Left ventricle myocardium inferior (tissue), 1 donor: ENCODE measurements at places on chromosomes 3 and 15. TPM values are rescaled to one million over a fixed set of nuclear protein-coding genes. Genes with fewer than 3 reads are reported as not detected.

GRCh38 chr3:14617508-14618023, 34.0 kb upstream of the CCDC174 start:
- no peaks in the 10 kb centered on the region for H3K36me3 ChIP-seq
- no peak for DNase-seq
- peaks cover 53% of the 10 kb centered on the region for H3K27me3 ChIP-seq

Gene LEO1
- total RNA-seq: 9.7 TPM

Gene INSYN1
- total RNA-seq: 121 TPM

DNA sequence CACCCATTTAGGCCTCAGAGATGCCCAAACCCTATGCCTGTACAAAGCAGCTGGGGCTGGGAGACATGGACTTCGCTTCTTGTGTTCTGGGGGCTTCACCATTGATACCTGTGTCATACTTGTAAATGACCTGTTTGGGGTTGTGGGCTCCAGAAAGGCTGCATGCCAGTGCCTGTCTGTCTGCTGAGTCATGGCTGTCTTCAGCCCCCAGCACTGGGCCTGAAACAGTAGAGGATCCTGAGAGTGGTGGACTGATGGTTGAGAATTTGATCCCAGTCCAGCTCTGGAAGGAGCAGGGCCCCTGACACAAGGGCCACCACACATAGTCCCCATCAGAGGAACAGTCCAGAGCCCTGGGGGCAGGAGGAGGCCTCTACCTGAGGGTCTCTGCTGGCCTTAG, 24.6 kb upstream of the APEH start:
- H3K27ac ChIP-seq: no peak overlapping the region
- H3K36me3 ChIP-seq: no peaks in the 10 kb centered on the region
- H3K4me3 ChIP-seq: no peak overlapping the region
- peaks cover 28% of the 10 kb centered on the region for H3K4me1 ChIP-seq

Gene CCDC54
- total RNA-seq: not detected

Gene ATP13A4
- 0.52 TPM for total RNA-seq

DNA sequence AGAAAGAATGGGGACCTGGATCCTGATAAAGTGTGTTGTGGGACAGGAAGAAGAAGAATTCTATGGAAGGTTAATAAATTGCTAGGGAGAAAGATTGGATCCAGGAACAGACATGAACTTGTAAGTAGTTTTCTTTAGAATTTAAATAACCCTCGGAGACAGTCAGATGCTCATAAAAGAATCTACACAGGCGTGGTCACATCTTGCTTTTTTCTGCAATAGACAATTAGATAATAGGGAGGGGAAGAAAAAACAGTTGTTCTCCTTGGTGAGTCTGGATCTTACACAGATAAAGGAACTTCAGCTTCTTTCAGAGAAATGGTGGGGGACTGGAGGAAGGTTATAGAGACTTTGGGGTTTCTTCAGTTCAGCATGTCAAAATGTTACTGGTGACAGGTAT, 232.6 kb downstream of the ALCAM start:
- no peak for DNase-seq
- H3K4me1 ChIP-seq: no peaks in the 10 kb centered on the region
- H3K36me3 ChIP-seq: no peaks in the 10 kb centered on the region
- no peaks in the 10 kb centered on the region for H3K27me3 ChIP-seq
- no peak overlapping the region for H3K27ac ChIP-seq
- H3K4me3 ChIP-seq: no peak overlapping the region

DNA sequence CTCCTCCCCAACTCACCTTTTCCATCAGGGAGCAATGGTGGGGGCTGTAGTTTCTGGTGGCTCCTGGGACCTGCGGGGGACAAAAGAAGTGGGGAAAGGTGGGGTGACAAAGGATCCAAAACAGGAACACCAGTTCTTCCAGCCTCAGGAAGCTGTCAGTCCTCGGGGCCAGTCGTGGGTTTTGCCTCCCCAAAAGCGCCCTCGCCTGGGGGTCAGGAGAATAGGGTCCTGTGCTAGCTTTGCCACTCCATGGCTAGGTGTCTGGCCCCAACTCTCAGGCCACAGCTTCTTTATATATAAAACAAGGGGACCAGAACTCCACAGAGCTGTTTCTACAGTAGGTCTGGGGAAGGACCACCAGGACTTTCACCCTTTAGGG, 4.0 kb downstream of the CCDC9B start:
- peaks cover 22% of the 10 kb centered on the region for H3K36me3 ChIP-seq
- H3K27ac ChIP-seq: peak overlapping the region; percentile 99
- no peak overlapping the region for H3K4me3 ChIP-seq
- H3K27me3 ChIP-seq: no peaks in the 10 kb centered on the region

GRCh38 chr3:84265768-84266167, 693.0 kb upstream of the CADM2 start:
- H3K27ac ChIP-seq: no peak overlapping the region
- no peaks in the 10 kb centered on the region for H3K36me3 ChIP-seq
- H3K27me3 ChIP-seq: no peaks in the 10 kb centered on the region
- no peaks in the 10 kb centered on the region for H3K4me1 ChIP-seq
- H3K4me3 ChIP-seq: no peak overlapping the region

GRCh38 chr3:12662593-12663400, 1.1 kb downstream of the RAF1 start:
- H3K27me3 ChIP-seq: no peaks in the 10 kb centered on the region
- peak overlapping the region; percentile 98 for H3K27ac ChIP-seq
- peak overlapping the region; percentile 85 for H3K4me3 ChIP-seq
- peaks cover 68% of the 10 kb centered on the region for H3K4me1 ChIP-seq
- DNase-seq: peak; percentile 34

DNA sequence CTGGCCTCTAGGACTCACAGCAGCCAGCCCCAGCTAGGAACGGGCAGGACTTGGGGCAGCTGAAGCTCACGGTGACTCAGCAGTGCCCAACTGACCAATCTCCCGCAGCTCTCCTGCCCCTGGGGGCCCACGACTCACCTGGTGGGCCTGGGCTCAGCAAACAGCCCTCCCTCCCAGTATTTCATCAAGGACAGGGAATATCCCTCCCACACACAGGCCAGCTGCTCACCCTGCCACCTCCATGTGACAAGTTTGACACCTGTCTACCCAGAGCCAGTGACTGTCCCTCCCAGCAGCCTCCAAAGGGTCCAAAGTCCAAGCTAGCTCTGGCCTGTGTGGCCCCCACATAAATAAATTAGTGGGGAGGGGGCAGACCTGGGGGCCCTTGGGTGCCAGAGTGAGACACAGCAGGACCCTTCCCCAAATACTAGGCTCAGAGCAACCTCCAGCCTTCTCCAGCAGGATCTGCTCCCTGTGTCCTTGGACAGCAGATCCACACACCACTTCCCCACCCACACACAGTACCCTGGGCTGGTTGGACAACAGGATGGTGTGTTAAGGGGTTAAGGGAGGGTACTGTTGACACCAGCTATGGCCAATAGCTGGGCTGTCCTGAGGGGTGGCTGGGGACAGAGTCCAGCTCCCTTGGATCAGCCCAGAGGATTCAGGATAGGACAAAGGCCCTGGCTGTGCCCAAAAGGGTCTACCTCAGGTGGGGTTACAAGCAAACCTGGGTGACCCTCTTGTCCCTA, 4.3 kb downstream of the GNAT1 start:
- H3K36me3 ChIP-seq: no peaks in the 10 kb centered on the region
- H3K4me3 ChIP-seq: no peak overlapping the region
- H3K4me1 ChIP-seq: peaks cover 23% of the 10 kb centered on the region
- H3K27ac ChIP-seq: no peak overlapping the region
- H3K27me3 ChIP-seq: peaks cover 76% of the 10 kb centered on the region

Gene GLDN
- total RNA-seq: 4.8 TPM

GRCh38 chr15:60396958-60397771, 621 bp downstream of the ANXA2 start:
- H3K36me3 ChIP-seq: peaks cover 17% of the 10 kb centered on the region
- H3K4me1 ChIP-seq: peaks cover 68% of the 10 kb centered on the region
- H3K27ac ChIP-seq: peak overlapping the region; percentile 99
- DNase-seq: peak; percentile 79

DNA sequence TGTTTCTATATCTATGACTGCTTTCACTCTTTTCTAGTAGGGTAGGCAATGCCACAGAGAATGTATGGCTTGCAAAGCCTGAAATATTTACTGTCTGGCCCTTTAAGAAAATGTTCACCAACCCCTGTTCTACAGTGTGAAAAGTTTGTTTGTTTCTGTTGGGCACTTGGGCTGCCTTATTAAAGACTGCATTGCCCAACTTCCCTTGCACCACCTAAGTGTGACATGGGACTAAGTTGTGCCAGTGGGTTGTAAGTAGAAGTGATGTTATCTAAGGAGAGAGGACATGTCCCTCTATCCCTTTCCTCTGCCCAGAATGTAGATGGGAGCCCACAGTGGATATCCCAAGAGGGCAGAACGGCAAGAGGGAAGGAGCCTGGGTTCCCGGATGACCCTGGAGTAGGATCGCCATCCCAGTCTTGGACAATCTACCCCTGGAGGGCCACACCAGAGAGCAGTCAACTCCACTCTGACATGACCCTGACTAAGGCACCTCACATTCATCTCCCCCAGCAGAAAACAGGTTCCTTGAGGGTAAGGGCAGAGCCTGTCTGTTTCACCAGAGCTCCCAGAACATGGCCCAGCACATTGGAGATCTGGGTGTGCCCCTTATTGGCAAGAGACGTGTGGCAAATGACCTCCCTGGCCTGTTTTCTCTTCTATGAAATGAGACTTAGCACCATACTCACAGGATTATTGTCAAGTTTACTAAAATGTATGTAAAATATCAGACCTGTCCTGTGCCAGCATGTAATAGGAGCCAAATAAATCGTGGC, 138.8 kb downstream of the SMAD6 start:
- DNase-seq: no peak
- H3K4me1 ChIP-seq: peaks cover 45% of the 10 kb centered on the region
- H3K4me3 ChIP-seq: no peak overlapping the region
- no peaks in the 10 kb centered on the region for H3K27me3 ChIP-seq
- peak overlapping the region; percentile 97 for H3K27ac ChIP-seq

- H3K36me3 ChIP-seq: no peaks in the 10 kb centered on the region
- H3K27me3 ChIP-seq: no peaks in the 10 kb centered on the region
- no peak overlapping the region for H3K27ac ChIP-seq
- H3K4me1 ChIP-seq: peaks cover 29% of the 10 kb centered on the region
Measured at GRCh38 chr3:61996366-61996765, 377.0 kb downstream of the FEZF2 start.

GRCh38 chr3:58999134-58999773, 50.6 kb downstream of the CFAP20DC start:
- H3K4me1 ChIP-seq: no peaks in the 10 kb centered on the region
- no peaks in the 10 kb centered on the region for H3K36me3 ChIP-seq
- no peak overlapping the region for H3K4me3 ChIP-seq
- no peaks in the 10 kb centered on the region for H3K27me3 ChIP-seq
- DNase-seq: no peak

Gene PLA2G4D
- total RNA-seq: not detected

Gene CLDN11
- 4.3 TPM for total RNA-seq

GRCh38 chr15:85515212-85515611, 134.8 kb downstream of the AKAP13 start:
- no peak overlapping the region for H3K4me3 ChIP-seq
- peak overlapping the region; percentile 50 for H3K27ac ChIP-seq
